ENCODE measurements at places on chromosomes 1 and 21.

GRCh38 chr1:183155939-183156338, 30.1 kb upstream of the LAMC2 start:
- no peak for DNase-seq

GRCh38 chr1:245074232-245074747, 80.5 kb upstream of the KIF26B start:
- DNase-seq, result no peak

GRCh38 chr1:151579436-151580225, 32.2 kb upstream of the SNX27 start:
- DNase-seq, result no peak

GRCh38 chr1:45796381-45796780, 7.0 kb upstream of the MAST2 start:
- DNase-seq, result no peak

GRCh38 chr21:45290948-45291612, 3.4 kb upstream of the POFUT2 start:
- DNase-seq, result peak; percentile 37

DNA sequence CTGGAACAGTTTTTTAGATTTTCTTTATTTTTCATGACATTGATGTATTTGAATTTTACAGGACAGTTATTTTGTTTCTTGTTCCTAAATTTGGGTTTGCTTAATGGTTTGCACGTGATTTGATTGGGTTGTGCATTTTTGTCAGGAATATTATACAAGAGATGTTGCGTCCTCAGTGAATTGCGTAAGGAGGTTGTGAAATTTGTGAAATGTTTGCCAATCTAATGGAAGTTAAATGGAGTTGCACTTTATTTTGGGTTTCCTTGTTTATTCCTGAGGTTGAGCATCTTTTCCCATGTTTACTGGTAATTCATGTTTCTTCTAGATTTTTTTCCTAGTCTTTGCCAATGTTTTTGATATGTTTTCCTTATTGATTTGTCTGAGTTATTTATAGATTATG, 19.9 kb downstream of the ZNF648 start:
- no peak for DNase-seq

GRCh38 chr1:231807541-231807940, 181.0 kb downstream of the DISC1 start:
- DNase-seq, result no peak

- DNase-seq, result no peak
Measured at GRCh38 chr1:85568660-85569059, 11.9 kb upstream of the CCN1 start.

DNA sequence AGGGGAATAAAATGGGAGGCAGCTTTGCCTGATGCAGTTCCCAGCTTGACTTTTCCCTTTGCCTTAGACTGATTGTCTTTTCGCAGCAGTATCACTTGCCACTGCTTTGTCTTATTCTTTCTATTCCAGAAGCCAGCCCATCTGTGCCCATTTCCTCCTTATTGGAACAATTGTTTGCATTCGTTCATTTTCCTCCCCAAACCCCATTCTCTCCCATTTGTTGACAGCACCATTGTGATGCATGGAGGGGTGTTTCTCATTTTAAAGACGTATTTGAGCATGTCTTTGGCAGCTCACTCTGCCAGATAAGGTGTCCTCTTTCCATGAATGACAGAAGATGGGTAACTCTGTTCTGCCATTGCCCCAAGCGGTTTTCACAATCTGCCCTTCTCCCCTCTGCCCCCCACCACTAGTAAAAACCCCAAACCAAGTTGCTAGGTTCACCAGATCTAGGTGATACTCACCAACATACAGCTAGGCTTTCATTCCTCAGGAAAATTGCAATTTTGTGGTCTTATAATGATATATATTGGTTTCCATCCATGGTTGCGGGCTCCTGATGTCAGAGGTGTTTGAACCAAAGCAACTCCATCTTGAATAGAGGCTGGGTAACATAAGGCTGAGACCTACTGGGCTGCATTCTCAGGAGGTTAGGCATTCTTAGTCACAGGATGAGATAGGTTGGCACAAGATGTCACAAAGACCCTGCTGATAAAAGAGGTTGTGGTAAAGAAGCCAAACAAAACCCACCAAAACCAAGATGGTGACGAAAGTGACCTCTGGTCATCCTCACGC, 30.8 kb downstream of the SERBP1 start:
- DNase-seq, result no peak

DNA sequence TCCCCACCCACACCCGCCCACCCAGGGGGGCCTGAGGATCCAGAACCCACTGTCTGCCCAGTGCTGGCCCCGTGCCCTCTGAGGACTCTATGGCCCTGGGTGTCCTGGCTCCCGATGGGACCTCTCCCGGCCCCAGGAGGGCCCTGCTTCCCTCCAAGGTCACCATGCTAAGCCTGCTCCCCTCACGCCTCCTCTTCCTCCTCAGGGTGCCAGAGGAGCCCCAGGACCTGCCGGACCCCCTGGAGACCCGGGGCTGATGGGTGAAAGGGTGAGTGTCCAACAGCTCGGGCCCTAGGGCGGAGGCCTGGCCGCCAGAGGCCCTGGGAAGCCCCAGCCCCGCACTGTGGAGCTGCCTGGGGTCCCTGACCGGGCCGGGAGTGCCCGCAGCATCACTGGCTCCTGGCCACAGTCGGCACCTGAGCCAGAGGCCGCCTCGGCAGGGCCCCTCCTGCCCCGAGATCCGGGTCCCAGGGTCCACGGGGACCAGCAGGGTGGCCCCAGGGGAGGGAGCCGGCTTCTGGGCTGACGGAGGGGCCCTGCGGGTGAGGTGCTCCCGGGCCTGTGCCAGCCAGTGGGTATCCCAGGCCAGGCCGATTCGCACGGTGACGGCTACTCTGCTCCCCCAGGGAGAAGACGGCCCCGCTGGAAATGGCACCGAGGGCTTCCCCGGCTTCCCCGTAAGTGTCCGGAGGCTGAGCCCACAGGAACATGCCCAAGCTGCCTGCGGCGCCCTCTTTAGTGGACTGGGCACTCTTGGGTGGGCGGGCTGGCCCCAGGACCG, 16.1 kb downstream of the COL6A1 start:
- DNase-seq, result no peak

- no peak for DNase-seq
Measured at GRCh38 chr1:3716351-3716750, 35.9 kb upstream of the CCDC27 start.

- no peak for DNase-seq
Measured at GRCh38 chr1:101238031-101238628, 1.3 kb downstream of the S1PR1 start.

- DNase-seq, result no peak
Measured at GRCh38 chr1:63802109-63802508, 28.3 kb downstream of the ROR1 start.

GRCh38 chr21:38136201-38136600, 120.6 kb upstream of the KCNJ15 start:
- no peak for DNase-seq

GRCh38 chr1:204726478-204726877, 40.9 kb upstream of the LRRN2 start:
- no peak for DNase-seq

- DNase-seq, result no peak
Measured at GRCh38 chr1:228108055-228108690, 926 bp downstream of the MRPL55 start.

GRCh38 chr21:45071078-45071873, 3.1 kb upstream of the ADARB1 start:
- no peak for DNase-seq

DNA sequence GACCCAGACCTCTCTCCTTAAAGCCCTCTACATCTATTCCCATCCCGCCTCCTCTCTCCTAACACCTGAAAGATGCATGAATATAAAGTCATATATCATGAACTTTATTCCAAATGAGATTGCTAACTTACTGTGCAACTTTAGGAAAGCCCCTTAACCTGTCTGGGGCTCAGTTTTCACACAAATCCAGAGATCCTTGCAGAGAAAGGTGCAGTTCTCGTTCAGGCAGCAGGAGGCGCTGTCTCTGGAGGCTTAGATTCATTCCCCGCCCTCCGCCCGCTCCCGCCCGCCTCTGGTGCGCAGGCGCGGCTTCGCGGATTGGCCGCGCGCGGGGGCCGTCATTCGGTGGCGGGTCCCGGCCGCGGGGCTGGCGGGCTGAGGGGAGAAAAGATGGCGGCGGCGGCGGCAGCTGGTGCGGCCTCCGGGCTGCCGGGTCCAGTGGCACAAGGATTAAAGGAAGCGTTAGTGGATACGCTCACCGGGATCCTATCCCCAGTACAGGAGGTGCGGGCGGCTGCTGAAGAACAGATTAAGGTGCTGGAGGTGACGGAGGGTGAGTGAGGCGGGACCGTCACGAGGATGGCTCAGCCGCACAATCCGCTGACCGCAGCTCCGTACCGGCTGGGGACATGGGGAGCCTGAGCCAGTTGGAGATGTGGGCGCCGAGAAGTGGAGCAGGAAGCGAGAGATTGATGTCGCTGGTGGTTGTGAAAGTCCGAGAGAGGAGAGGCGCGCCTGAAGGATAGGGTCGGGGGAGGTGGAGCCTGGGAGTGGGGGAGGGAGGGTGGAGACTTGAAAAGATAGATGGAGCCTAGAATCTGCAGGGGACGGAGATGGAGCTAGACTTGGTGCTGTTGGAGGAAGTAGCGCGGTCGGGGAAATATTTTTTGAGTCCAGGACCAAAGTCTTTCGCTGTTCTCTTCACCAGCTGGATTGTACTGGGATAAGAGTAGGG, at the start of gene IPO9:
Gene IPO9 (plus strand): TSS at position 338 of the 955 bp plus-strand sequence. CDS start 53 bp downstream, at position 391.
- peak; percentile 93 for DNase-seq

DNA sequence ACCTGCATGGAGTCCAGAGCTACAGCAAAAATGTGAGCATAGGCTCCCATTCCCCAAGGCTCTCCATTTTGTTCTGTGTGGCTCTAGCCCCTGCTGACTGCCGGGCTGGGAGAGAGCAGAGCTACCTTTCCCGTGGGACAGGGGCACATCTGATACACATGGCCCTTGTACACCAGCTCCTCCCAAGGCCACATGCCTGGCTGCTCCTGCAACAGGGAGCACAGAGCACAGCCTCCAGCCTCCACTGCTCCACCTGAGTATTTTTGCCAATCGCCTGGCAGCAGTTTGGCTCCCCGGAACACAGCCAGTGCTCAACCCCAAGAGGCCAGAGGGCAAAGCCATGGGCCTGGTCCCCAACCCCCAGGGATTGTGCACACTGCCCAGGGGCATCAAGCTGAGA, 146.5 kb downstream of the CHD1L start:
- DNase-seq, result no peak

DNA sequence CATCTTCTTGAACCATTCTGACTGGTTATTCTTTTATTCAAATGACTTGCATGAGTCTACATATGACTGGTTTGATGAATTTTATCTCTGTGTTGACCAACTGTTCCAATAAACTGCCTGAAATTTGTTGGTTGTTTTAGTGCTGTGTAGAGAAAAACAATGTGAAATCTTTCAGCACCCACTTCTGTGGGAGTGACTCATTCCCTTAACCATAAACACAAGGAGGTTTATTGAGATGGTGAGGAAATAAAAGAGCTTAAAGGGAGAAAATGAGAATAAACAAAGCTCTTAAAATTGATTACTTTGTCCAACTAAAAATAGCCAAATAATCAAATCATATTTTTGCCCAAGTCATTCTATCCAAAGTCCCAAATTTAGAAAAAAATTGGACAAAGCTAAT, 341.1 kb downstream of the TGFB2 start:
- no peak for DNase-seq

DNA sequence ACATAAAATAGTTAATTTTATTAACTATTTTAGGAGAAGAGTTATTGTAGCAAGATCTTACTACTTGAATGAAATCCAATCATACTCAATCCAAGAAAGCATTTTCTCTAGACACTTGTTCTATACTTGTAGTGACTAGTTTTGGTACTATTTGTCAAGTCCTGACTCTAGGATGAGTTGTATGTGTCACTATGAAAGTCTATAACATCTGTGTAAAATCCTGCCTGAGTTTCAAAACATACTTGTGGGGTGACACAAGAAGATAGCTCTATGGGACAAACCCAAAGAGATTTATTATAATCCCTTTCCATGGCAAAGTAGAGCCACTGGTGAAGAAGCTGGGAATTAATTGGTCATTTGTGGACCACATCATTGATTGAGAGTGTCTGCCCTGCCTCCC, 1042.2 kb upstream of the ADGRL4 start:
- DNase-seq, result no peak

DNA sequence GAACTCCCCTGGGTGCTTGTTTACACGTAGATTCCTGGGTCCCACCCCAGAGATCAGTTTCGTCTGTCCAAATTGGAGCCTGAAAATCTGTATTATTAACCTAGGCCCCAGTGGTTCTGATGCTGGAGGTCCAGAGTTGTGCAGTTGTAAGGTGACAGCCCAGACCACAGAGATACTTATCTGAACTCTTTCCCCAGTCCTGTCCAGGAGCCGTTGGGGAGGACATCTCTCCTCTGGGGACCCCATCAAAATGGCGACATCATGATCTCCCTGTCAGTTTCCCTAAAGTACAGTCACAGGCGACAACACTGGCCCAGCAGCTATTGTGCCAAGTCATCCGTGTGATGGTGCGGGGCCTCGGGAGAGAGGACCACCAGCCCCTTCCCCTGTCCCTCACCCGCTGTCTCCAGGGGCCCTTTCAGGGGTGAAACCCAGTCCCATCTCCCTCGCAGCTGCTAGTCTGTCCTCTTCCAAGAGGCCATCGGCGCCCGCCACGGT, 749 bp upstream of the EFHD2 start:
- no peak for DNase-seq

DNA sequence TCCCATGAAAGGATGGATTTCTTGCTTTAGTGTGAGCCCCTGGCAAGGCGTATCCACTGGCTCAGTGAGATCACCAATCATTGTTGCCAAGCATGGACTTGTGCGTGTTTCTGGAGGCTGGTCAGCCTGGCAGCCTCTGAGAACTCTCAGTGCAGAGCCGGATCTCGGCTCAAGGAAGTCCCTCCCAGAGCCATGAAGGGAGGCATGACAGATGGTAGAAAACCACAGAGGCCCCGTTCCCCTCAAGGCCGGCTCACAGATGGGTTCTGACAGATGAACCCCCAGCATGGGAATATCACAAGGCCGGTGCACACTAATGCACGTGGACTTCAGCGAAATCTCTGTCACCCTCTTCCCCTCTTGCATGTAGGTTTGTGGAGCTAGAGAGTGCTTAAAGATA, 290.5 kb downstream of the AJAP1 start:
- no peak for DNase-seq

GRCh38 chr21:44736291-44737004, 25.1 kb upstream of the TSPEAR start:
- DNase-seq, result no peak

- DNase-seq, result no peak
Measured at GRCh38 chr1:207302618-207303393, 18.7 kb upstream of the CD55 start.
